Endothelial cell (in vitro differentiated cells): ENCODE measurements at places on chromosomes 12 and 14. TPM values are rescaled to one million over a fixed set of nuclear protein-coding genes. Genes with fewer than 3 reads are reported as not detected.

- peaks cover 11% of the 10 kb centered on the region for H3K27me3 ChIP-seq
- H3K27ac ChIP-seq: no peak overlapping the region
- peaks cover 37% of the 10 kb centered on the region for H3K4me1 ChIP-seq
- peaks cover 9% of the 10 kb centered on the region for H3K36me3 ChIP-seq
- no peak overlapping the region for H3K4me3 ChIP-seq
Measured at GRCh38 chr12:47841910-47842309, 22.2 kb upstream of the HDAC7 start.

- no peak for DNase-seq
- H3K4me1 ChIP-seq: peaks cover 7% of the 10 kb centered on the region
- peaks cover 10% of the 10 kb centered on the region for H3K27me3 ChIP-seq
- H3K4me3 ChIP-seq: no peak overlapping the region
- H3K36me3 ChIP-seq: no peaks in the 10 kb centered on the region
- no peak overlapping the region for H3K27ac ChIP-seq
Measured at GRCh38 chr12:117069101-117069797, 30.0 kb downstream of the TESC start.

- peaks cover 1% of the 10 kb centered on the region for H3K27me3 ChIP-seq
- no peak overlapping the region for H3K27ac ChIP-seq
- DNase-seq: peak; percentile 62
- H3K4me1 ChIP-seq: no peaks in the 10 kb centered on the region
Measured at GRCh38 chr12:103301642-103302591, 193.9 kb downstream of the C12orf42 start.

The CCDC198 gene
- total RNA-seq: not detected

DNA sequence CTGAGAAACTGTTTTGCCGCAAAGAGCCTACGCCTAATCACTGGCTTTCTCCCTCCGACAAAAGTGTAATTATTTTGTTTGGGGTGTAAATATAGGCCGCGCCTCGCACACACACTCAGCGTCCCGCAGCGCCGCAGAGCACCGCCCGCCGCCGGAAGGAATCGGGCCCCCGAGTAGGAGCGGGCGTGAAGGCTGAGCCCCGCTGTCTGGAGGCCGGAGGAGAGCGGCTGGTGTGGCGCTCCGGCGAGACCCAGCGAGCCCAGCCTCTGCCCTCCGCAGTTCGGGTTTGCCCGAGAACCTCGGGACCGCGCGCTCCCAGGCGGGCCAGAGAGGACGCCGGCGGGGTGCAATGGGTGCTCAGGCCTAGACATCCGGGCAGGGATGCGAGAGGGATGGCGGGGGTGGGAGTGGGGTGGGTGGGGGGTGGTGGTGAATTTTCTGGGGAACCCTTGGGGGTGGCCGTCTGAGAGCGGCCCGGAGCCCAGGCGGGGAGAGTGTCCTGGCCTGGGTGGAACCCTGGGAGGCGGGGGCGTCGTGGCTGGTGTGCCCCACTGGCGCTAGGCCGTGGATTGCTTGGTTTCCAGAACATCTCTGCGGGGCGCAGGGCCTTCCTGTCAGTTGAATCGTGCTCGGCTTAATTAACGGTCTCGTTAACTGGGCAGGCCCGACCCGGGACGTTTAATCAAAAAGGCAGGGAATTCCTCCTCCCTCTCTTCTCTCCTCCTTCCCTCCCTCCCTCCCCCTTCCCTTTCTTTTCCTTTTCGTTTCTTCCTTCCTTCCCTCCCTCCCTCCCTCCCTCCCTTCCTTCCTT is 4.7 kb upstream of the LHX5 start:
- H3K27ac ChIP-seq: no peak overlapping the region
- peaks cover 68% of the 10 kb centered on the region for H3K27me3 ChIP-seq
- DNase-seq: no peak
- no peak overlapping the region for H3K4me3 ChIP-seq
- H3K4me1 ChIP-seq: peaks cover 17% of the 10 kb centered on the region

GRCh38 chr14:41313196-41313595 is 293.5 kb upstream of the LRFN5 start:
- no peak for DNase-seq
- no peaks in the 10 kb centered on the region for H3K4me1 ChIP-seq
- H3K27ac ChIP-seq: no peak overlapping the region
- H3K36me3 ChIP-seq: no peaks in the 10 kb centered on the region

The BBOF1 gene
- total RNA-seq: 2.3 TPM

GRCh38 chr12:29639893-29640495 is 142.5 kb upstream of the OVCH1 start:
- H3K36me3 ChIP-seq: no peaks in the 10 kb centered on the region
- no peak for DNase-seq
- H3K4me1 ChIP-seq: no peaks in the 10 kb centered on the region
- no peaks in the 10 kb centered on the region for H3K27me3 ChIP-seq

The PRORP gene
- total RNA-seq: 56.6 TPM

- DNase-seq: no peak
- no peaks in the 10 kb centered on the region for H3K36me3 ChIP-seq
- H3K4me3 ChIP-seq: no peak overlapping the region
Measured at GRCh38 chr12:15717940-15718567, 71.1 kb downstream of the EPS8 start.

DNA sequence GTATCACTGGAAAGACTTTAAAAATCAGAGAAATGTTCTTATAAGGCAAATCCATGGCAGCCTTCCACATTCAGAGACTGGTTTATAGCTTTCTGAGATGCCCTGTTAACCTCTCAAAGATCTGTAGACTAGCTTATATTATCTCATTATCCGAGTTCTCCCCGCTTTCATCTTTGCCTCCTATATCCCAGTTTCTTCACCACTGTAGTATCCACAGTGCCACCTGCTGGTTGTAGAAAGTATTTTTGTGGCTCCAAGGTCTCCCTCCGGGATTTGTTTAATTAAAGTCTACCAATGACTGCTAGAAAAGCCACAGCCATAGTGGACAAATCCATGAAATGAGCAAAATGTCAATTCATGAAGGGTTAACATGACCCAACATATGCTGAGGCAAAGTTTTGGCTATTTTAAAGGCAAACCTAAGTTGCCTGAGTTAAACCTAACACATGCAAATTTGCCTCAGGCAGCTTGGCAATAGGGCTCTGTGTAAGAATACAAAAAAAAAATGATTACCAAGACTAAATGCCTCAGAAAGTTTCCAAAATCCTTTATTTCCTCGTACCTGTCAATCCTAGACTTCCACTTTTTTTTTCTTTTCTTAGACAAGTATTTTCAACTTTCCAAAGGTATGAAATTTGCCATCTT is 218.8 kb upstream of the BMP4 start:
- H3K4me1 ChIP-seq: peaks cover 49% of the 10 kb centered on the region
- H3K4me3 ChIP-seq: no peak overlapping the region
- no peaks in the 10 kb centered on the region for H3K36me3 ChIP-seq
- no peak overlapping the region for H3K27ac ChIP-seq
- DNase-seq: peak; percentile 74
- peaks cover 2% of the 10 kb centered on the region for H3K27me3 ChIP-seq

DNA sequence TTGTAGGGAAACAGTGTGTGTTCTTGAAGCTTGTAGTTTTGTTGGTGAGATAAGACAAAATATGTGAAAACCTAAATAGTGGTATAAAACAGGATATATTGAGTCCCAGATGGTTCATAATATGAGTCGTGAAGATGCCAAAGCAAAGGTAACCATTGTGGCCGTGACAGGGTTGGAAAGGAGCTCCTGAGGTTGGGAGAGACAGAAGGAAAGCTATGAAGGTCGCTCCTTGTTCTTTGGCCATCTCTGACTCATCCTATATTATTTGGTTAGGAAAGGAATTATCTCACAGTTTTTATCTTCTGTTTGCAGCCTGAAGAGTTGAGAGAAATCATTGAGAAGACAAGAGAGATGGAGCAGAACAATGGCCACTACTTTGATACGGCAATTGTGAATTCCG is 27.1 kb downstream of the ATP6V1D start:
- H3K27ac ChIP-seq: no peak overlapping the region
- no peaks in the 10 kb centered on the region for H3K4me1 ChIP-seq
- H3K27me3 ChIP-seq: peaks cover 5% of the 10 kb centered on the region
- DNase-seq: no peak
